ENCODE measurements at places on chromosomes 7 and 10.

DNA sequence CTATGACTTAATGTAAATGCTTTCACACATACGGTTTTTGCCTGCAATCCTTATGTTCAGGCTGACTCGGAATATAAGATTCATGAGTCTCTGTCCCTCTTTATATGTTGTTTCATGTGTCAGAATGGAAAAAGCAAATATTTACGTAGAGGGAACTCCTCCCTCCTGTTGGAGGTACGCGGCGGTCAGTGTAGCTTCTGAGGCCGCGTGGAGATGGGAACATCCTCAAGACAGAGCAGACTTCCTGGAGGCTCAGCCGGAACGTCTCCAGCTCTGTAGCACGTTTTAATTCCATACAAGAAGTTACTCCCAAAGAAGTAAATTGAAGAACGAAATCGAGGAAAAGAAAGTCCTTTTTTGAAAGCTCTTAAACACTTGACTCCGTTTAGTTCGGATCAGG lies 248.3 kb downstream of the EBF3 start:
- DNase-seq = no peak

- DNase-seq = no peak
Observed at GRCh38 chr7:91526404-91526803, 262.2 kb downstream of the FZD1 start.

DNA sequence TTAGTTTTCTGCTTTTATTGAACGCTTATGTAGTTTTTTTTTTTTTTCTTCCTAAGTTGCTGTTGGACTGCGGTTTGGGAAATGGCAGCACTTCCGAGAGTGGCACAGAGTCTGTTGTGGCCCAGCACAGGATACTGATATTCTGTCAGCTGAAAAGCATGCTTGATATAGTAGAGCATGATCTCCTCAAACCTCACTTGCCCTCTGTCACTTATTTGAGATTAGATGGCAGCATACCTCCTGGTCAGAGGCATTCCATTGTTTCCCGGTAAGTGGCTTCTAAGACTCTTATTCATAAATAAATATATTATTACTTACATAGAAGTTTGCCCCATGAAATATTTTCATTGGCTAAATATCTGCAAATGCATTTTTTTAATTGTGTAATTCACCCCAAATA lies 101.1 kb downstream of the BTAF1 start:
- DNase-seq = no peak

GRCh38 chr7:70346844-70347462 lies 748.7 kb downstream of the AUTS2 start:
- DNase-seq = no peak

DNA sequence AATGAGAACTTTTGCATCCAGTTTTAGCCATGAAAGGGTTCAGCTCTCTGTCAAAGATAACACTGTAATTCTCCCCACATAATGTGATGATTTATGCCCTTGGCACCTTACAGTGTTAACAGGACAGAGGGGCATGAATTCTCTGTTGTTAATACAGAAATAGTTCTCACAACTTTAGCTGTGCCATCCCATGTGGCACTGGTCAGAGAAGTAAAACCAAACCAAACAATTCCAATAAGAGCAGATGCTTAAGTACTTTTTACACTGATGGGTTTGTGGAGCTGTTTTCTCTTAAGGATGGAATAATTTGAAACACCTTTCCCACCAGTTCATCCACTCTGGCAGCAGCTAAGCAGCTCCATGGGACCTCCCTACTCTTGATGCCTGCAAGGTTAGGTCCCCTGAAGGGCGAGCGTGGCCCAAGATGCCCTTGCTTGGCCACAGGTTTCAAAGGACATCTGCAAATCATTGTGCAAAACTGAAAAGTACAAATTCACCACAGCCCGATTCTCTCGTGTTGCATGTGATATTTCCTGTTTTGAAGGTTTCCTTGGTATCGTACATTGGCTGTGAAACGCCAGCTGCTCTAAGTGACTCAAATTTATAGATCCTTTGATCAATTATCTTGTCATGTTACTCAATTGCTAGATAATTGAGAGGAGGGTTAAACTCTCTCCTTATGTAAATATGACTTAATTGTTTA lies 82.5 kb upstream of the CREB5 start:
- no peak for DNase-seq

DNA sequence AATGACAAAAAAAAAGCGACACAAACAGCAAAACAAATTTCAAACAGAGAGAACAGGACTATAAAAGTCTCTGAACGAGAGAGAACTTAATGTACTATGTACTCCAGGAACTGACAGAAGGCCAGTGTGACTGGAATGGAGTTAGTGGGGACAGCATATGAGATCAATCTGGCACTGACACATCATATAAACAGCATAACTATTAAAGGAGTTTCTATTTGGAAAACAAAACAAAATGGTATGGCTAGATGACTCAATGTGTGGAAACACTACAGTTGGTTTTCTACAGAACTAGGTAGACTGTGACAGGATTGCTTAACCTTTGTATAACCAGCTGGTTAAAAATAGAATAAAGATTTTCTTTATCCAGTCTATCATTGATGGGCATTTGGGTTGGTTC lies 232.9 kb upstream of the KAT6B start:
- no peak for DNase-seq

GRCh38 chr7:148727501-148728278 lies 29.0 kb downstream of the CUL1 start:
- no peak for DNase-seq

DNA sequence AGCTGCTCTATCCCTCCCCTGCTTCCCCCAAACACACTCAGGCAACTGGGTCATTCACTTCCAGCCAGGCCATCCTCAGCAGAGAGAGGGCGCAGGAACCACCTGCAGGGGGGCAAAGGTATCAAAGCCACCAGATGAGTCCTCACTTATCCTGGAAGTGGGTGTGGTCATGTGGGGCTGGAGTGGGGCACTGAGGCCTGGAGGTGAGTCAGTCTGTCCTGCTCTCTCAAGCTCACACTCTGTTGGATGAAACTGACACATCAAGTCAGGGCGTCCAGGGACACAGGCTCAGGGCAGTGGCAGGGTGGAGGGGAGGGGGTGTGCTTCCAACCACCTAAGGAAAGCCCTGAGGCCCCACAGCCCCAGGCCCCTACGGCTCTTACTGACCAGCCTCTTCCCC lies 8.0 kb upstream of the ELFN1 start:
- DNase-seq = no peak

DNA sequence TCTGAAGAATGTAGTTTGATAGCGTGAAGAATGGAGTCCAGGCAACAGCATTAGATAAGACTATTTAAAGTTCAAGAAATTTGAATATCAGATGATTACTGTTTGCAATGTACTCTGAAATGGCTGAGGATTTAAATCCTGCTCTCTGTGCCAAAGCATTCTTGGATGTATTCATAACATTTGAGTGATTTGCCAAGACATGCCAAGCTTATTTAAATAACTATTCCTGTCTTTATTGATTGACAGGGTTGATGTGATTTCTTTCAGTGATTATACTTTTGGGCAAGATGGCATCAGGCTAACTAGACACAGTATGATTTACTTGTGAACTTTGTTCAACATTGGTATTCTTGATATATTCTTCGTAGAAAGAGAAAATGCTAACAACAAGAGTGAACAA lies 168.7 kb downstream of the GNAI1 start:
- DNase-seq = no peak

GRCh38 chr10:52474265-52474664 lies 160.2 kb downstream of the DKK1 start:
- DNase-seq = no peak

GRCh38 chr7:99404977-99405320 lies 3.4 kb downstream of the PDAP1 start:
- no peak for DNase-seq

- peak; percentile 30 for DNase-seq
Observed at GRCh38 chr10:110783509-110784107, 88.1 kb upstream of the PDCD4 start.

- DNase-seq = no peak
Observed at GRCh38 chr7:5636914-5637313, 144.5 kb downstream of the RNF216 start.

GRCh38 chr7:2124604-2125345 lies 108.0 kb downstream of the MAD1L1 start:
- no peak for DNase-seq

DNA sequence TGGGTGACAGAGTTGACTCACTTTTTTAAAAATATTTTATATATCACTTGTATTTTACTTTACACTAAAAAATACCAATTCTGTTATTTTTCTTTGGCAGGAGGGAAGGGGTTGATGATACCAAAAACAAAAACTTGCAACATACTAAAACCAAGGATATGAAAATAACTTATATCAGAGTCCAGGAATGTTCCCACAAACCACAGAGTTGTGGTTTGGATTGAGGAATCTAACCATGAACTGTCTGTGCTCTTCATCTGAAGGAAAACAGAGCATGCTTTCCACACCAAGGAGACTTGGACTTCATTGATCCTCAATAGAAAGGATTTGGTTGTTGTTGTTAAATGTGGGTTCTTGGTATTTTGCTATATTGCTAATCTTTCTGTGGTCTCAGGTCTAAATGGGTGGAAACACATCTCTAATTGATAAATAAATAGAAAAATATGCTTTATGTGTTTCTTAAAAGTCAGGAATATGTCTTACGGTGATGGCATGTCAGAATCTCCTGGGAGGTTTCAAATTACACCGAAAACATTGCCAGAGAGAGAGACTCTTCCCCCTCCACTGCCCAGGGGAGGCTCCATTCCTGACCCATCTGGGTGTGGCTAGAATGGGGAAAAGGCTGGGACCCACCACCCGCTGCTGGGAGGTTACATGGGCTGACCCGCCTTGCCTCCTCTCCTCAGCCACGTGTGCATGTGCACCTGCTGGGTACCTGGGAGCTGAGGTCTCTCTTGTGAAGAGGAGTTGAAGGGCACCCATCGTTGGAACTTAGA lies 46.9 kb upstream of the STK17A start:
- DNase-seq = no peak

DNA sequence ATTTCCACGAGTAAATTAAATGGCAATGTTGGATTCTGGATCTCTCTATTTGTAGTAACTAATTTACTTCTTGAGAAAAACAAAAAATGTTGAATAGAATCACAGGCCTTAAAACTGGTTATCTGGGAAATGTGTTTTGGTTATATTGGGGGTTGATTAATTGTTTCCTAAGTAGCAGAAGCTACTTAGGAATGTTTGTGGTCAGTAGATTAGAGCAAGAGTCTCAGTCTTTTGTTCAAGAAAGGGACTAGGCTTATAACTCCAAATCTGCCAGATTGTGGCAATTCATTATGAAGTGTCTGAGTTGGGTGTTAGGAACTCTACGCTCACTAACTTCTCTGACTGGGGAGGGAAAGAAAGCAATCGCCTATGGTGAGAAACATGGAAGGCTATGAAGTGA lies 244.3 kb upstream of the PHYHIPL start:
- DNase-seq = no peak

DNA sequence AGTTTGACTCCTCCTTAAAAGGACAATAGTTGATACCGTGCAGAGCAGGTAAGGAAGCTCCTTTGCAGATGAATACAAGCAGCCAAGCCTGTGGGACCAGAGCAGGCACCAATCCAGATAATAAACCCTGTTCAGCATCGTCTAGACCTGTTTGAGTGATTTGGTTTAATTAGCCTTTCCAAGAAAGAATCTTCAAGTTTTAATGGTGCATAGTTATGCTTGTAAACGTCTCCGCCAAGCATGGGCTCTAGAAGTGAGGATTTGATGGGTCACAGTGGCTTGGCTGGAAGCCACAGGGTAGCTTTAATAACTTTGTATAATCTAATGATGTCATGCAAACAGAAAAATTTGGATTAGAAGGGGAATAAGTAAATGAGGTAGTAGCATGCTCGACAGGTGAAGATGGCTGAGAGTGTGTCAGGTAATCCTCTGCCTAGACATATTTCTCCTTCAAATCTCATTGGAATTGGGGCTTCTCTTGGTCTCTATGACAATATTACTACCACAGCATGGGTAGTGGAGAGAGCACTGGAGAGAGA lies 188.4 kb downstream of the DYNC1I1 start:
- no peak for DNase-seq

- DNase-seq = no peak
Observed at GRCh38 chr7:95396136-95397032, at the start of gene PON3. Gene PON3 (minus strand): TSS chr7:95396375. CDS start chr7:95396350, 25 bp downstream.

DNA sequence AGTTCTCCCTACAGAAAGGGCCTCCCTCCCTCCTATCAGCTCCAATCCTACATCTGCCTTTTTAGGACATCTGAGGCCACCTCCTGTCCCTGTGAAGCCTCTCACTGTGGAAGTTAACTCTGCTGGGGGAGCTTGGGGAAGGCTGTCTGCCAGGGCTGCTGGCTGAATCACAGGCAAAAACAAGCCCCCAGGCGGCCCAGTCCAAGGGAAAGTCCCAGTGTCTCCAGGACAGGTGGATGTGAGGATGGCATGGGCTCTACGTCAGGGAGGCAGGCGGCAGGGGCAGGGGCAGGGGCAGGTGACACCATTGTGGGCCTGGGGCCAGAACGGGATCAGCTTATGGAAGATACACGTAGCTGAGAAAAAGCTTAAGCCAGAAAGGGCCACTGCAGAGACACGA lies 240.2 kb downstream of the MAD1L1 start:
- no peak for DNase-seq

- no peak for DNase-seq
Observed at GRCh38 chr10:116510565-116510964, 35.2 kb upstream of the PNLIP start.

- no peak for DNase-seq
Observed at GRCh38 chr7:41431671-41432070, 271.2 kb downstream of the INHBA start.

DNA sequence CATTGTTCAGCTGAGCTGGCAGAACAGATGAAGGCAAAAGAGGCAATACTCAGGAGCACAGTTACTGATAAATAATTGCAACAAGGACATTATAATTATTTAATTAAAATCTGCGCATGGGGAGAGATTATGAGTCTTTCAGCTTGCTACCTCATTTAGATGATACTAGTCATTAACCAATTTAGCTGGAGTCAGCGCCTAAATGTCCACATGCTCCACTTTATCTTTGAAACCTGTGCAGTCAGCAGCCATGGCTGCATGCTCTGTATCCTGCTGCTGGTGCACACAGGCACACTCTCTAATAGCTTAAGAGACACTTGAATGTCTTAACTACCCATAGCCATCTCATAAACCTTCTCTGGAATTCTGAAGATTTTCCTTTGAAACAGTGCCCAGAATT lies 196.8 kb downstream of the PPP1R3A start:
- no peak for DNase-seq

GRCh38 chr10:108544500-108545120 lies 1378.7 kb downstream of the XPNPEP1 start:
- DNase-seq = no peak

DNA sequence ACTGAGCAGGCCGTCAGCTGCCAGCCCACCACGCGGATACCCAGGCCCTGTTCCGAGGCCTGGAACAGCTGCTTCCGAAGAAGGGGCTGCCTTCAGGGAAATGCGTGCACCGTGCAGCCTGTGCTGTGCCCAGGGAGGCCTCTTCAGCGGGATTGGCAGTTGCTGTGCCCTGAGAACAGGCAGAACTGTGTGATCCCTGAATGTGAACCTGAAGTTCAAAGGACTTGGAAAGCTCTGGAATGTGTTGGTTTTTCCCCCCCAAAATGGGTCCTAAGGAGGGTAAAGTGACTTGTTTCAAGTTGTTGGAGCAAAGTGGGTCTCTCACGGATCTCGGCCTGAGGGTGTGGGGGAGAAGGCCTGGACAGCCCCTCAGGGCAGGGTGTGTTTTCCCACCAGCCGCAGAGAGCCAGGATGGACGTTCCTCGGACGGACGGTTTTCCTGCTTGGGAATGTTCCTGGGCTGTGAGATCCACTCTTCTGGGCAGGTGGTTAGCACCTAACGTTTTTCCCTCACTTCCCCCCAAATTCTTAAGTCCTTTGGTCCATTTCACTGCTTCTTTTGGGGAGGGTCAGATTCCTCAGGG lies 2.1 kb downstream of the SPRN start:
- DNase-seq = no peak

- DNase-seq = no peak
Observed at GRCh38 chr10:92965314-92965713, 95.3 kb upstream of the CYP26C1 start.

All from activated CD4-positive, CD25-positive, alpha-beta regulatory T cell (primary cell).